ENCODE measurements at places on chromosomes 12 and 14.

DNA sequence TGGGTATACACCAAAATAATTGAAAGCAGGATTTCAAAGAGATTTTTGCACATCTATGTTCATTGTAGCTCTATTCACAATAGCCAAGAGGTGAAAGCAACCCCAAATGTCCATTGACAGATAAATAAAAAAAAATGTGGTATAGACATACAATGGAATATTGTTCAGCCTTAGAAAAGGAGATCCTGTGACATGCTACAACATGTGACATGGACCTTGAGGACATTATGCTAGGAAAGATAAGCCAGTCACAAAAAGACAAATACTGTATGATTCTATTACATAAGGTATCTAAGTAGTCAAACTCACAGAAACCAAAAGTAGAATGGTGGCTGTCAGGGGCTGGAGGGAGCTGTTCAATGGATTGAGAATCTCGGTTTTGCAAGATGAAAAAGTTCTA, 12.1 kb downstream of the GPRC5D start:
- DNase-seq: no peak

- no peak for DNase-seq
Observed at GRCh38 chr12:57381693-57382220, 49.1 kb downstream of the R3HDM2 start.

DNA sequence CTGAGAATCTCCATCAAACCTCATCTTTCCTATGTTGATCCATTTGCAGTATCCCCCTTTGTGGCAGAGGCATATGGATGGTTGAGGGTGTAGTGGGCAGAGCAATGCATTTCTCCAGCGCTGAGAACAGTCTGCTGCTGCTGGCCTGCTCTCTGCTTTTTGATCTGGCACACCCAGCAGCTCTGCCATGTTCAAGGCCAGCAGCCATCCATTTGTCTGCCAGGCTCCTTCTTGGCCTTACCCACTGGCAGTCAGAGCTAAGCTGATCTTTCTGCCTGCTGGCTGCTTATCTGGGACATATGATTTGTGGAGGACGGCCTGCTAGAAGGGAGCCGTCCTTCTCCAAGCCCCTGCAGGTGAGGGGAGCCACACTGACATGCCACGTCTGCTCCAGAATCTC, 17.0 kb downstream of the NPC2 start:
- DNase-seq: no peak

DNA sequence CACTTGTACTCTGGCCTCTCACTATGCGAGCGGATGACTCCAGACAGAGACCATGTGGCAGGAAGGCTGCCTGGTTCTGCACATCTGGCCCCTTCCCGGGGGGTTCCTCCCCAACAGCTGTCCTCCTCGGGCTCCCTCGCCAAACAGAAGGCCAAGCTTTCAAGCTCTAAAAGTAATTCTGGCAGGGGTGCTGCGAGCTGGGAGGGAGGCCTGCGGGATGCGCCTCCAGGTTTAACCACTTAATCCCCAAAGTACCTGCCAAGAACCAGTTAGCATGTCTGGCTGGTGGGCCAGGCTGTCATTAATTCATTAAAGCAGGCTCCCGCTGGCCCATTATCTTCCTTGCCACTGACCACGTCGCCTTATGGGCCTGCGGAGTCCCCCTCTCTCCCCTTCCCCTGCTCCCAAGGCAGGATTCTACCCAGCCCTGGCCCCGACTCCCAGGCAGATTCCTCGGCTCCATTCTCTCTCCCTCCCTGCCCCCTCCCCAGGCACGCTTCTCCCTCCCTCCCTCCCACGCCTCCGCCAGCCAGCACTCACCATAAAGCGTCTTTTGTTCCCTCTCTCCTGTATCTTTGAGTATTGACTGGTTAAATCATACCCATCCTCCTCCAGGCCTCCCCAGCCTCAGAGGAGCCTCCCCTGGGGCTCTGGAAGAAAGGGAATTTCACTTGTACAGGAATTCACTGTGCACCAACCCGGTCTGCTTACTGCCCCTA, 4.9 kb downstream of the HRK start:
- no peak for DNase-seq

DNA sequence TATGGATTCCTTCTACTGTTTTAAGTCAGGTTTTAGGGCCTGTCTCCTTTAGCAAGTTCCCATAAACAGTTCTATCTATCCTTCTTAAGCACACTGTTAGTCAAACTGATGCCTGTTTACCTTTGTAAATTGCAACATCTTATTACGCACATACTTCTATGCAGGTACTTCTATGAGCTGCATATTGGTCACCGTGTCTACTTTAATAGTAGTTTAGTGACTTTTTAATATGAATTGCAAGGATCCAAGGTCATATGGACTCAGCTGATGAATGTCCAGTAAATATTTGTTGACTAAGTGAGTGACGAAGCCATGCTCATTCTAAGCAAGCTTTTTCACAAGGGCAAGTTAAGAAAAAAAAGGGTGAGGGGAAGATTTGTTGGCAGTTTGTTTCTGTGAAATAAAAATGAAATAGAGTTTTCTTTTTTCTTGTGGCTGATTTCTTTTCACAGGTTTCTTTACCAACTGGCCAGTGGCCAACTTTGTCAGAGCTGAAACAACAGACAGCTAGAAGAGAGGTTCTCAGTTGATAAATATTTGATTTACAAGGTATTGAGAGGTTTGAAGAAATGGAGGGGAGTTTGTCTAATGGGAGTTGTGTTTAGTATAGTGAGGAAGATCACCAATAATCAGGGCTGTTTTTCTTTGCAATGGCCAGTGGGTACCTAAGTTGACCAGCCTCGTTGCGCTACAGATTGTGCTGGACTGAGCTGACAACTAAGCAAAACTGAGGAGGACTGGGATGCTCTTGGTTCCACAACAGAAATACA, 141.1 kb downstream of the SLC15A5 start:
- no peak for DNase-seq

GRCh38 chr14:37709419-37710195, 114.2 kb downstream of the TTC6 start:
- no peak for DNase-seq

GRCh38 chr12:6563448-6564050, 4.5 kb downstream of the NOP2 start:
- peak; percentile 70 for DNase-seq

- no peak for DNase-seq
Observed at GRCh38 chr12:39064708-39065107, 159.3 kb upstream of the CPNE8 start.

DNA sequence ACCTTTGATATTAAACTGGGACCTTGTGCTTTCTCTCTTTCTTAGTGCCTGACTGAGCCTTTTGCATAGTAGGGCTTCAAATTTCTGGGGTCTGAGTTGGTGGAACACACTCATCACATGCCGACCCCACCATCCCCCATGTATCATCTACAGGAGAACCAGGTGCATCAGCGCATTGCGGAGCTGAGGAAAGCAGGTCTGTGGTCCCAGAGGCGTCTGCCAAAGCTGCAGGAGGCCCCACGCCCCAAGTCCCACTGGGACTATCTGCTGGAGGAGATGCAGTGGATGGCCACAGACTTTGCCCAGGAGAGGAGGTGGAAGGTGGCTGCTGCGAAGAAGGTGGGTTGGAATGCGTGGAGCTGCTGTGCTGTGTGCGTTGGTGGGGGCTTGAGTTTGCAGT, 37.8 kb downstream of the EP400 start:
- DNase-seq: no peak

DNA sequence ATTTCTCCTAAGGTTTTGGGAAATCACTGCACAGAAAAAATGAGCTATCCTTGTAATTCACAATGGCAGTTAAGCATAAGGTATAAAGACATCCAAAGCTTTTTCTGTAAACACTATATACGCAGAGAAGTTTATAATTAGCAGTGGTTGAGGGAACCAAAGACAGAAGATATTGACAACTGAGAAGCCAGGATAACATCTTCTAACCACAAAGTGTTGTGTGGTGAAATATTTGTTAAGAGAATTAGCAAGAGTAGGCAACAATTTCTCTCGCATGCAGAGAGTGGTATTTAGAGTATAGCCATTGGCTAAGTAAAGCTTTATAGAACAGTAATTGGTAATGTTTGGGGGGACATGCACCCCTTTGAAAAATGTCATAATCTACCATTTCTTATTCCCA, 123.7 kb upstream of the USP15 start:
- no peak for DNase-seq

DNA sequence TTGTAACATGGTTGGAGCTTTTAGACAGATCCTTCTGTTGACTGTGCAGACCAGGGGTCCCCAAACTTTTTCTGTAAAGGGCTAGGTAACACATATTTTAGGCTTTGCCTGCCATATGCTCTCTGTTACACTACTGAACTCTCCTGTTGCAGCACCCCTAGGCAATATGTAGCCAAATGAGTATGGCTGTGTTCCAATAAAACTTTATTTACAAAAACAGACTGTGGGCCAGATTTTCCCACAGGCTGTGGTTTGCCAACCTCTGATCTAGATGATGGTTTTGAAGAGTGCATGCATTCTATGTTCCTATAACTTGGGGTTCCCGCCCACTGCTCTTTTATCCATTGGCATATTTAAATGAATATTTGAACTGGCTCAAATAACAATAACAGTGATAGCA, 180.3 kb upstream of the VASH1 start:
- DNase-seq: no peak

- no peak for DNase-seq
Observed at GRCh38 chr14:77098529-77099353, 683 bp downstream of the CIPC start.

DNA sequence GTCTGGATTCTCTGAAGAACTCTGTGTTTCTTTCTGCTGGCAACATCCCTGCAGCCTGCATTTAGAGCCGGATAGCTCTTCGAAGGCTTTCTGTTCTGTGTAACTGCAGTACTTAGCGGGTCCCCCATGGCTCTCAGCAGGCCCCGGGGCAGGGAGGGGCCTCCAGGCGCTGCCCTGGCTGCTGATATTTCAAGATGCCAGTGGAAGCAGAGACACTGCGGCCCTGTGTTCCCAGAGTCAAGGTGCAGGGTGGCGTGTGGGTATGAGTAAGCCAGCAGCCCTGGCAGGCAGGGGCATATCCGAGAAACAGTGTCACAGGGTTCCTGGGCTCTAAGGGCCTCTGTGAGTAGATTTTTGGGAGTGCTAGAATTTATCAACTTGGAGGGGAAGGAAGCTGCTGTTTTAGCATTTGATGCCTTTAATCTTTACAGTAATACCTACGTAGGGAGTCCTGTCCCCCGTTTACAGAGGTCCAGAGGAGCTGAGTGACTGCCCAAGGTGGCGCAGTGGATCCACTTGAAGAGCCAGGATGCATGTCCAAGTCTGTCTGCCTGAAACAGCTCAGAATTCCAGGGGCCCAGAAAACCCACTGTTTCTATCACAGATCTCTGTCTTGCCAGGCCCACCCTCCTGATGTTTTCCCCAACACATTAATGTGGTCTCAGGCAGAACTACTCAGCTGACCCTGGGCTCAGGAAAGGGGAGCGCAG, 16.2 kb downstream of the ESRRB start:
- DNase-seq: no peak

DNA sequence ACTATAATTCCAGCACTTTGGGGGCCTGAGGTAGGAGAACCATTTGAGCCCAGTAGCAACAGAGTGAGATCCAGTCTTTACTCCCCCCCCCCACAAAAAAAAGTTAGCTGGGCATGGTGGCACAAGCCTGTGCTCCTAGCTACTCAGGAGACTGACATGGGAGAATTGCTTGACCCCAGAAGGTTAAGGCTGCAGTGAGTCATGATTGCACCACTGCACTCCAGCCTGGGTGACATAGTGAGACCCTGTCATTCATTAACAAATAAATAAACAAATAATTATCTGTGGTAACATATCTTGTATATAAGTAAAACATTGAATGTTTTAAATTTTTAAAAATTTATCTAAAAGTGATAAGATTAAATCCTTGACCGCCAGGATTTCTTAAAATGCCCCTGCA, 4.8 kb downstream of the ENTPD5 start:
- DNase-seq: no peak

DNA sequence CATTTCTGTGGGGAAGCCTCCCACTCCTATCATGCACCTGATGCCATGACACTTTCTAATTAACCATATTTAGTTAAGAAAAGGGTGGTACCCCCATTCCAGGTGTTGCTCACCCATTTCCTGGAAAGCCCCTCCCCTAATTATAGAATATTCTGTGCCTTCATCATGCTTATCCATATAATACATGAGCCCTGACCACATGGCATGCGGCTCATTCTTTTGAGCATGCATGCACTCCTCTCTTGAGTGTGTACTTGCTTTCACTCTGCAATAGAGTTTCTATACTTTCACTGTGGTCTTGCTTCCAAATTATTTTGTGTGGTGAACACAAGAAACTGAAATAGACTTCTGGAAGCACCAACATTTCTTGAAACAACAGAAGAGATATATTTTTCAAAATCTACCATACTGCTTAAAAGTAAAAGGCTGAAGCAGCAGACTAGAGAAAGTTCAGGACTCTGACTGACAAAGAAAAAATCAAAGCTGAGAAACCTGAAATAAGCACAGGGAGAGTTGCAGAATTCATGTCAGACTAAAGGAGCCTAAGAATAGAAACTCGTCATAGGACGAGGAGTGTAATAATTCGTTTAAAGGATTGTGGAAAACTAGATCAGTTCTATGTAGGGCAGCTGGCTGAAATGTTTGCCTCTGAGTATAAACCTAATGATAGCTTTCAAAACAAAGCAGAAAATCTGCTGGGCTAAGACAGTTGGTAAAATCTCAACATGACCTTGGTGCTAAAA, 144.8 kb downstream of the KITLG start:
- no peak for DNase-seq

GRCh38 chr12:4386801-4387200, 7.3 kb upstream of the FGF23 start:
- no peak for DNase-seq

DNA sequence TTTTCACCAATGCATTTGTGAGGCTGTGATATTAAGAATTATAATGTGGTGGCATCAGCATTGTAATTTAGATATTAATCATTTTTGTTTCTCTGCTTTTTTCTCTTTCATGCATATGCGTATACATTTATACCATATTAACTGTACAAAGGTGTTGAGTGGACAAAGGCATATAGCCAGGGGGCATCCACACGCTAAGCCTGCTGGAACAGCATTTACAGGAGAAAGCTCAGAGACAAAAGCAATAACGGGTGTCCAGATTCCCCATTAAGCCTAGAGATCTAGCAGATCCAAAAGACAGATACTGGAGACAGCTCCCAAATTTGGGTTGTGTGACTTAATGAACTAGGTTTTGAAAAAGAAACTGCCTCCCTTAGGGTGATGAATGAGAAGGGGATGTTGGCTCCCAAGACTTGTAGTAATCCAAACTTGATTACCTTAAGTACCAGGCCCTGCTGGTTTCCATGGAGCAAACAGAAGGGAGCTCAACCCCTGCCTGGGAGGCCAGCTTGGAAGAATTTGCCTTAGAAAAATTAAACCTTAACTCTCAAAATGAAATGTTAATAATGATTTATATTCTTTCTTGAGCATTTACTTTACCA, 181.9 kb downstream of the SLC6A15 start:
- DNase-seq: no peak

GRCh38 chr14:70915415-70915814, 8.2 kb downstream of the PCNX1 start:
- DNase-seq: no peak

DNA sequence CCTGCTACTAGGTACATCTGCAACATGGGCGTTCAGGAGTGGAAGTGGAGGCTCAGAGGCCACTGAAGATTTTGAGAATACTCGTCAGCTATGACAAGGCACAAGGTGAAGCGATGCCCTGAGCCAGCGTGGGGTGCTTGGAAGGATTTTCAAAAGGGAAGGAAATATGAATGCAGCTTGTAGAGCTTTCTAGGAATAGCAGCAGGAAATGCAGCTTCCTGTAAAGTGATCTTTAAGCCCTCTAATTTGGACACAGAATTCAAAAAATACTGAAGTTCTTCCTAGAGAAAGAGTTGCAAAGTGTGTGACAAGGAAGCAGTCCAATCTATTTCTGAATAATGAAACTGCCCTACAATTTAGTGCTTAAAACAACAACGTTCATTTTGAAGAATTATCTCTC, 13.2 kb upstream of the C1S start:
- DNase-seq: no peak

GRCh38 chr12:105218434-105218833, 17.5 kb downstream of the APPL2 start:
- no peak for DNase-seq
